ENCODE measurements at places on chromosomes 12 and 14. TPM values are rescaled to one million over a fixed set of nuclear protein-coding genes. Genes with fewer than 3 reads are reported as not detected.

DNA sequence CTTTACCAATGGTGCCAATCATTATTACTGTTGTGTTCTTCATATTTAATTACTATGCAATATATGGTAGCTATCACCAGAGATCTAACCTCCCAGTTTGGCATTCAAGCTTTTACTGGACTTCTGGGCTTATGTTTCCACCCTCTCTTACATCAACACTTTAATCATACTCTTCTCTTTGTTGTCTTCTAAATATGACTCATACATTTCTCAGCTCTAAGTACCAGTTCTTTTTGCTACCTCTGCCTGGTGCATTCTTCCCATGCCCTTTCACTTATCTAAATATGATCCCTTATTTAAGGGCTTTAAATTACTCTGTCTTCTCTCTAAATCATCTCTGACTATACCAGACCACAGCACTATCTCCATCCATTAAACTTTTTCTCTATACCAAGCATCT is 246.1 kb upstream of the CCDC196 start:
- DNase-seq, result no peak

HOXC12 gene
- total RNA-seq, result not detected

- DNase-seq, result no peak
Measured at GRCh38 chr14:73712540-73713180, 1.5 kb downstream of the PNMA1 start.

GRCh38 chr12:13095266-13095995 is 8.0 kb downstream of the GSG1 start:
- no peak for DNase-seq

- DNase-seq, result no peak
Measured at GRCh38 chr12:46660719-46661109, 165.1 kb downstream of the SLC38A4 start.

- DNase-seq, result no peak
Measured at GRCh38 chr14:53531730-53532129, 378.6 kb upstream of the DDHD1 start.

- DNase-seq, result no peak
Measured at GRCh38 chr12:82930301-82930700, 243.6 kb downstream of the TMTC2 start.

TAS2R8 gene
- not detected for total RNA-seq

DNA sequence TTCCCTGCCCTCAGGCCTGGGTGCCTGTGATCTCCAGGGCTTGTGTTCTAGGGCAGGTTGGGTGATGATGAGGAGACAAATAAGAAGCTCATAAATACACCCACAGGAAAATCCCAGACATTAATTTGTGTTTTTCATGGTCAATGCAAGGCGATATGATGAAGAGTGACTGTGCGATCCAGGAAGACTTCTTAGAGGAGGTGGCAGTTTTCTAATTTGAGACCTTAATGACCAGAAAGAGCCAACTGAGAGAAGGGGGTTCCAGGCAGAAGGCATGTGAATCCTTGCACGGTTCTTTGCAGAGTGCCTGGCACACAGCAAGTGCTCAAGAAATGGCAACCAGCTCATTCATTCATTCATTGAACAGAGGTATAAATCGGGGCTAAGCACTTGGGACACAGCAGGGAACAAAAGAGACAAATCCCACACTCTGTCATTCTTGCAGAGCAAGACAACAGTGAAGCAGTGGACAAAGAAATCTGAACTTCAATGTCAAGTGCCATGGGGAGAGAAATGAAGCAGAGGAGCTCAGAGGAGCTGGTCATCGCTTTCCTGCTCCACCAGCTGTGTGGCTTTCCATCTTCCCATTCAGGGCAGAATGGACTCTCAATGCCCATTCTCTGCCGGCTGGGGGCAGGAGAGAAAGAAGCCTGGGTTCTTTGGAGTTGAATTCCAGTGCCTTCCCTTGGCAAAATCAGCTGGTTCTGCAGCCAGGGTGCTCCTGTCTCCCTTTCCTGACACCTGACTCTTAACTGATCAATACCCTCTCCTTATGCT is 128.3 kb downstream of the AACS start:
- DNase-seq, result no peak

All from sigmoid colon (tissue), 7 donors.